ENCODE measurements at places on chromosomes 2 and 18. TPM values are rescaled to one million over a fixed set of nuclear protein-coding genes. Genes with fewer than 3 reads are reported as not detected.

ADAM23 gene
- 6.0 TPM for total RNA-seq

CTLA4 gene
- total RNA-seq = not detected

MFSD6 gene
- 5.0 TPM for total RNA-seq

TMEFF2 gene
- not detected for total RNA-seq

CFAP53 gene
- 0.54 TPM for total RNA-seq

ITGA4 gene
- 1.6 TPM for total RNA-seq

FHOD3 gene
- total RNA-seq = 34.1 TPM

DUSP2 gene
- 2.1 TPM for total RNA-seq

- H3K27ac ChIP-seq = no peak overlapping the region
- H3K4me3 ChIP-seq = no peak overlapping the region
- no peaks in the 10 kb centered on the region for H3K4me1 ChIP-seq
- H3K36me3 ChIP-seq = no peaks in the 10 kb centered on the region
These were observed 82.3 kb downstream of the COL3A1 start for GRCh38 chr2:189056200-189057106.

DNA sequence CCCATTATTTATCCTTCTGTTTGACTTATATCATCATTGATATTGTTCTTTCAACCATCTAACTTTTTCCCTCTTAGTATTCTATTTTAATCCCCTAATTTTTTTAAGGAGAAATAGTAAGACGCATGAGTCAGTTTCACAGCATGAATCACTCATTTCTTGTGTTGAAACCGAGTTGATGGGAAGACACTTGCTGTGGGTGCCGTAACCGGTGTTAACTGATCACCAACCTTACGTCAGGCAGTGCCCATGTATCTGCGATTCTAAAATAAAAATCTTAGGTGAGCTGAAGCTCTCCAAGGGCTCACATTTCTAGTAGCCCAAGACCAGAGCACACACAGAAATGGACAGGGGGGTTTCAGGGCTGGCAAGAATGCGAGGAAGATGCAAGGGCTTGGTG lies 348.1 kb downstream of the GALR1 start:
- H3K27me3 ChIP-seq = no peaks in the 10 kb centered on the region
- H3K4me1 ChIP-seq = no peaks in the 10 kb centered on the region
- no peak overlapping the region for H3K4me3 ChIP-seq
- DNase-seq = no peak

- H3K36me3 ChIP-seq = no peaks in the 10 kb centered on the region
- H3K27ac ChIP-seq = no peak overlapping the region
- H3K27me3 ChIP-seq = no peaks in the 10 kb centered on the region
These were observed 47.2 kb downstream of the DOK6 start for GRCh38 chr18:69447886-69448285.

DNA sequence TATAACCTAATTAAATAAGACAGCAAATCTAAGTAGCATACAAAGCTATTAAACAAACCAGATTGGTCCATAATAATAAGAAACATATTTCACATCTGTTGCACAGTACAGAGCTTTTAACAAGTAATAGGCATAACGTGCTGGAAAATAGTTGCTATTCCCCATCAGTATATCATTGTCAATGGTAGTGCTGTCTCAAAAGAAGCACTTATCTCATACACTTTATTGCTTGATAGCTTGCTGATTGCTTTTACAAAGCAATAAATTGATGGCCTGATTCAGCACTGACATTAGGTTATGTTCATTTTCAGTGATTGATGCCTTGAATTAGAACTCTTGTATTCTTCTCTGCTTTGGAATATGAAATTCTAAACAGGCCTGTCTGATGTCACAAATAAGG lies 641.7 kb downstream of the CBLN2 start:
- H3K4me1 ChIP-seq = no peaks in the 10 kb centered on the region
- H3K4me3 ChIP-seq = no peak overlapping the region
- no peaks in the 10 kb centered on the region for H3K27me3 ChIP-seq
- no peak overlapping the region for H3K27ac ChIP-seq

DNA sequence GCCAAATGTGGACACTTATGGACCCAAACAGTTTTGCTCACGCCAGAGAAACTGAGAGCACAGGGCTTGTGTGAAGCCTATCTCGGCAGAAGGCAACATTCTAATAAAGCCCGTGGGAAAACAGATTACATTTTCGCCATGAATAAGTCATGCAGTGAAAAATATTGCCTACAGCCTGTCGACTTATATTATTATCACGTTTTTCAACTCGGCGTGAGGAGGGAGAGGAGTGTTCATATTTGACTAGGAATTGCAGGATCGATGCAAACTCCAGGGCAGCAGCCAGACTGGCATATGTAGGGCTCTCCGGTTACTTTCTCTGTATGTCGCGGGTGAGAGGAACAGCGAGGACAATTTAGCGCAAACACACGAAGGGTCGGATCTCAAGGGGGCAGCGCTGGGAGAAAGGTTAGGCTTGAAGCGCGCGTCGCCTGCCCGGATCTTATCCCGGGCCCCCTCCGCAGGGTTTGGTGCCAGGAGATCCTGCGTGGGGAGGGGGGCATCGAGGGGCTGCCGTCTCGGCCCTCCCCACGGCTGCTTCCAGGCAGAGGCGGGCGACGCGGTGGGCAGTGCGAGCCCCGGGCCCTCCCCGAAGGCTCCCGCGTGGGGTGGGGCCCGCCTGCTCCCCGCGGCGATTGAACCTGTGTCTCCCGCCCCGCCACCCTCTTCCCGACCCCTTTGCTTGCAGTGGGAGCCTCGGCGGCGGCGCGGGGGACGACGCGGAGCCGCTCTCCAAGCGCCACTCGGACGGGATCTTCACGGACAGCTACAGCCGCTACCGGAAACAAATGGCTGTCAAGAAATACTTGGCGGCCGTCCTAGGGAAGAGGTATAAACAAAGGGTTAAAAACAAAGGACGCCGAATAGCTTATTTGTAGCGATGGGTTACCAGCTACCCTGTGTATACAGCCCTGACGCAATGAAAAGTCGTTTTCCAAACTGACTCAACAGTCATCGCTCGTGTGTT lies 4.4 kb downstream of the ADCYAP1 start:
- no peak for DNase-seq
- H3K4me1 ChIP-seq = peaks cover 22% of the 10 kb centered on the region
- H3K4me3 ChIP-seq = peak overlapping the region; percentile 59
- H3K27me3 ChIP-seq = peaks cover 48% of the 10 kb centered on the region
- H3K36me3 ChIP-seq = no peaks in the 10 kb centered on the region
- H3K27ac ChIP-seq = no peak overlapping the region

DNA sequence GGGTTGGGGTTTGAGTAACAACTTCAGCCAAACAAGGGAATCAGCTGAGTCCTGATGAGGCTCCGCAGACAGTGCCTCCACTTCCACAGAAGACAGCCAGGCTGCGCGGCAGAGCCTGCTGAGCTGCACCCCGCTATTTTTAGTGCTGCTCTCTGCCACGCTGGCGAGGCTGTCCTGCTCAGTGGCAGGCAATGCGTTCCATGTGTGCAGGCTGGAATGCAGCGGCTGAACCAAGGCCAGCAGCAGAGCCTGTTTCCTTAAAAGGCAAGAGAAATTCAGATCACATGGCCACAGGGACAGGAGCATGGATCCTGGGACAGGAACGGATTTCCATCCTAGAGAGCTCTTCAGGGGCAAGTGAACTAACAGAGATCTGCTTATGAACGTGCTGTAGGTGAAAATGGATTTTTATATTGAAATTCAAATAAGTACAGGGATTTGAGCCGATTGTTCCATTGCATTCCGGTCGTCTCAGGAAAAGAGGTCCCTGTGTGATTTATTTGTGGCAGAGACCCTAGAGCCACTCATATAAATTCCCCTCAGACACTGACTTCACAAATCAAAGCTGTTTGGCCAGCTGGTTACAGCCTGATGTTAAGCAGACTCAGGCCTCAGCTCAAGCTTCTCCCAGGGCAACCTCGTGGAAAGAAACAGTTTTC lies 98.7 kb downstream of the COL6A3 start:
- no peaks in the 10 kb centered on the region for H3K36me3 ChIP-seq
- H3K27ac ChIP-seq = peak overlapping the region; percentile 82
- H3K4me1 ChIP-seq = peaks cover 35% of the 10 kb centered on the region
- H3K4me3 ChIP-seq = no peak overlapping the region
- no peaks in the 10 kb centered on the region for H3K27me3 ChIP-seq
- DNase-seq = peak; percentile 83

DNA sequence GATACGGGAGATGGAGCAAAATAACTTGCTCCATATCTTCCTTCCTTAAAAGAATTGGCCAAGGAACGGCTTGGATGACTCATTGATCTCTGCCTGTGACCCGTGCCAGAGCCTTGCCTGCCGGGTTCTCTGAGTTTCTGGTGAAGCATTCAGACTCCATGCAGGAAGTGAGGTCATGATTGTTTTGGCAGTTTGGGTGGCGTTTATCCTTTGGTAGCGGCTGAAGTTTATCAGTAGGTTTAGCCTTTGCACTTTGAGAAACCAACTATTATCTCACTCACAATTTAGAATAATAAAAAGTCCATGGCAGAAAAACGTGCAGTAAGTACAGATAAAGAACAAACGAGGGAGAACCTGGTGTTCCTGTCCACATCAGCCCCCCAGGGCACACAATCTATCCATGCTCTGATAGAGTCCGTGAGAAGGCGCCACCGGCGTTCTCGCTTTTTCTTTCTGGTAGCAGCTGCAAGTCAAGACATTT lies 15.0 kb upstream of the CTAGE1 start:
- H3K27ac ChIP-seq = peak overlapping the region; percentile 9
- H3K4me1 ChIP-seq = no peaks in the 10 kb centered on the region
- peak overlapping the region; percentile 20 for H3K4me3 ChIP-seq
- H3K27me3 ChIP-seq = no peaks in the 10 kb centered on the region

GRCh38 chr2:189267925-189268579 lies 88.5 kb upstream of the COL5A2 start:
- H3K36me3 ChIP-seq = no peaks in the 10 kb centered on the region
- no peaks in the 10 kb centered on the region for H3K27me3 ChIP-seq
- no peak for DNase-seq
- H3K4me1 ChIP-seq = no peaks in the 10 kb centered on the region

GRCh38 chr2:66233981-66234380 lies 200.9 kb upstream of the MEIS1 start:
- no peaks in the 10 kb centered on the region for H3K36me3 ChIP-seq
- no peak overlapping the region for H3K27ac ChIP-seq
- no peaks in the 10 kb centered on the region for H3K4me1 ChIP-seq
- H3K4me3 ChIP-seq = no peak overlapping the region
- DNase-seq = no peak
- H3K27me3 ChIP-seq = peaks cover 2% of the 10 kb centered on the region

GRCh38 chr2:218300141-218300540 lies 7.8 kb upstream of the TMBIM1 start:
- H3K36me3 ChIP-seq = no peaks in the 10 kb centered on the region
- DNase-seq = no peak
- H3K4me3 ChIP-seq = no peak overlapping the region
- no peaks in the 10 kb centered on the region for H3K4me1 ChIP-seq

DNA sequence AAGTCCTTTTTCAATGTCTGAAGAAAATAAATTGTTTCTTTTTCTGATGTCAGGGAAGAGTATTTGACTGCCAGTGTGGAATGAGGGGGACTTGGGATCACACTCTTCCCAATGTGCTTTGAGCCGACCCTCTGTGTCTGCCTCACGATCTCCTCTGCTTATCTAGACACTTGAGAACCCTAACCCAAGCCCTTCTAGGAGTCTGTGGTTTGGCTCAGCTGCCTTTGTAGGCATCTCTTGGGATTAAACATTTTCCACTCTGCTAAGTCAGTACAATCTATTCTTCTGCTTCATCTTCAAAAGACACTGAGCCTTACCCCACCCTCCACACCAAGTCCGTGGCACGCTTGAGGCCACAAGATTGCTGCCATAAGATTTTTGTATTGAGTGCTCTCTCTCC lies 19.4 kb downstream of the FAM110C start:
- H3K27ac ChIP-seq = no peak overlapping the region
- H3K4me3 ChIP-seq = no peak overlapping the region
- peaks cover 6% of the 10 kb centered on the region for H3K27me3 ChIP-seq
- no peaks in the 10 kb centered on the region for H3K36me3 ChIP-seq

- H3K36me3 ChIP-seq = no peaks in the 10 kb centered on the region
- peaks cover 20% of the 10 kb centered on the region for H3K4me1 ChIP-seq
- no peak for DNase-seq
- no peaks in the 10 kb centered on the region for H3K27me3 ChIP-seq
These were observed 88.2 kb upstream of the HK2 start for GRCh38 chr2:74745766-74746165.

DNA sequence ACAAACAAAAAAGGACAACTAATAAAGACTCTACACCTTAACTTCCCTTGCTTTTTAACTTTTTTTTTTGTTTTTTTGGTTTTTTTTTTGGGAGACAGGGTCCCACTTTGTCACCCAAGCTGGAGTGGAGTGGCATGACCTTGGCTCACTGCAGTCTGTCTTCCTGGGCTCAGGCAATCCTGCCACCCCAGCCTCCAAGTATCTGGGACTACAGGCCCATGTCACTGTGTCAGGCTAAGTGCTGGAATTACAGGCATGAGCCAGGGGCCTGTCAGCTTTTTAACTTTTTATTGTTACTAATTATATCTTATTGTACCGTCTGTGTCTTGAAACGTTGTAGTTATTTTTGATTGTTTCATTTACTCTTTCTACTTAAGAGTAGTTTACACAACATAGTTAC lies 25.5 kb downstream of the WDR7 start:
- no peak overlapping the region for H3K27ac ChIP-seq
- H3K4me1 ChIP-seq = no peaks in the 10 kb centered on the region
- H3K27me3 ChIP-seq = no peaks in the 10 kb centered on the region
- no peaks in the 10 kb centered on the region for H3K36me3 ChIP-seq

DNA sequence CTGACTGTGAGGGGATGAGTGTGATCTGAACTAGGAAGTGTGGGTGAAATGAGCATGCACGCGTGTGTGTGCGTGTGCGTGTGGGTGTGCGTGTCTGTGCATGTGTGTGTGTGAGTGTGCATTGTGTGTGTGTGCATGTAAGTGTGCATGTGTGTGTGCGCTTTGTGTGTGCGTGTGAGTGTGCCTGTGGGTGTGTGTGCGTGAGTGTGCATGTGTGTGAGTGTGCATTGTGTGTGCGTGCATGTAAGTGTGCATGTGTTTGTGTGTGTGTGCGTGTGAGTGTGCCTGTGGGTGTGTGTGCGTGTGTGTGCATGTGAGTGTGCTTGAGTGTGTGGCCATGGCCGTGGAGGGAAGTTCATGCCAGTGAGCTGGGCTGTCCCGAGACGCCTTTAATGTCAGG lies 76.3 kb downstream of the RTP5 start:
- DNase-seq = no peak
- H3K4me3 ChIP-seq = no peak overlapping the region
- H3K36me3 ChIP-seq = no peaks in the 10 kb centered on the region
- H3K27me3 ChIP-seq = peaks cover 44% of the 10 kb centered on the region
- no peak overlapping the region for H3K27ac ChIP-seq

Measured in psoas muscle (tissue), 8 donors.